Suppressor macrophage (primary cell): ENCODE measurements at places on chromosomes 16 and 17.

- DNase-seq = no peak
Observed at GRCh38 chr17:18089613-18090012, 1.9 kb downstream of the DRG2 start.

GRCh38 chr17:70338946-70339354 is 169.6 kb downstream of the KCNJ2 start:
- no peak for DNase-seq

GRCh38 chr17:61584866-61585265 is 6.2 kb downstream of the NACA2 start:
- no peak for DNase-seq

DNA sequence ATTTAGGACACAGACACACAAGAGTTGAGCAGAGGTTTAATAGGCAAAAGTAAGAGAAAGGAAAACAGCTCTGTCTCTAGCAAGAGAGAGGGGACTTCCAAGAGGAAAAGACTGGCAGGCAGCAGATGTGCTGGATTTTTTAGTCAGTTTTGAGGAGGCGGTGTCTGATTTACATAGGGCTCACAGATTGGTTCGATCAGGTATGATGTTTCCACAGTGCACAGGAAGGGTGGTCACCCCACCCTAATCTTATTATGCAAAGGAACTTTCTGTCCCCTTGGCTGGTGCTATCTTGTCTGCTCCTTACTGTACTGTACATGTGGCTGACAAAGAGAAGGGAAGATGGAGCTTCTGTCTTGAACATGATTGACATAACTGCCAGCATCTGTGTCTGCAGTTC is 25.3 kb downstream of the BFAR start:
- no peak for DNase-seq

DNA sequence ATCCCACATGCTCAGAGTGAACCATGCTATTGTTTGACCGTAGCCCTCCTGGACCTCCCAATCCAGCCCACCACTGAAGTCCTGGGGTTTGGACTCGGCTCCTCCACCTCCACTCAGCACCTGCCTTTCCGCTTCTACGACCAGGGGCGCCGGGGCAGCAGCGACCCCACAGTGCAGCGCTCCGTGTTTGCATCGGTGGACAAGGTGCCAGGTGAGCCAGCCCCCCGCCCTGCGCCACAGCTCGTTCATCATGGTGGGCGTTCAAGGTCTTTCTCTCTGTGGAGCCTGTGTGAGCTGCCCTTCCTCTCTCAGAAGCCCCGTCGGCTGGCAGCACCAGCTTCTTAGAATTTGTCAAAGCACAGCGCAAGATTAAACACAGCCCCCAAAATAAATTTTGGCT is 130.1 kb downstream of the SOCS1 start:
- no peak for DNase-seq

GRCh38 chr17:31587462-31587861 is 196.0 kb downstream of the RAB11FIP4 start:
- DNase-seq = no peak

- DNase-seq = peak; percentile 71
Observed at GRCh38 chr16:28218109-28218508, 6.3 kb upstream of the XPO6 start.

- DNase-seq = no peak
Observed at GRCh38 chr16:1043881-1044451, 28.6 kb upstream of the SSTR5 start.

GRCh38 chr16:30406795-30407101 is 658 bp upstream of the ZNF771 start:
- DNase-seq = no peak

- DNase-seq = no peak
Observed at GRCh38 chr16:86513471-86514277, 3.3 kb downstream of the FOXF1 start.

DNA sequence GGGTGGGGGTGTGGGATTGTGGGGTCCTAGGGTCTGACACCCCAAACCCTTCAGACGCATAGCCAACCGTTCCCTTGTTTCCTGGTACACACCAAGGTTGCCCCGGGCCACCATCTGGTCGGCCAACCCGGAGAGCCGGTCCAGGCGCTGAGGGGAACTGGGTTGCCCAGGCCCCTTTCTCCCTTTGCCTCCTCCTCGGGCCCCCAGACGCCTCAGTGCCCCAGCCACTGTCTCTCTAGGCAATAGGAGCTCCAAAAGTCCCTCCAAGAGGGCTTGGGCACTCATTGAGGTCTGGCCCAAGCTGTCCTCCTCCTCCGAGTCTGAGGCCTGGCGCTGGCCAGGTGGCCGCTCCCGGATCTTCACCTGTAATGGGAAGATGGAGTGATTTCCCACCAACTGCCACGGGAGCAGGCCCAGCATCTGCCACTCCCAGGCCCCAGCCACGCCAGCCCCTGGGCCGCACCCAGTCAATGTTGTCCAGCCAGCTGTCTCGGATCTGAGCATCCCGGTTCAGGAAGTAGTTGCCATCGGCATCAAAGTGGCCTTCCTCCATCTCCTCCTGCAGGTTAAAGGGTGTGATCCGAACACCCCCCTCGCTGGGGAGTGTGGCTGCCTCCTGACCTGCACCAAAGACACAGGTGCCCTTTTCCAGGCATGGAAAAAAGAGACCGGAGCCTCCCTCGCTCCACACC is 1.5 kb downstream of the CD2BP2 start:
- no peak for DNase-seq

- DNase-seq = no peak
Observed at GRCh38 chr16:86910161-86910769, 331.9 kb downstream of the FOXL1 start.

GRCh38 chr17:82592767-82593589 is 55.3 kb downstream of the WDR45B start:
- DNase-seq = peak; percentile 60

DNA sequence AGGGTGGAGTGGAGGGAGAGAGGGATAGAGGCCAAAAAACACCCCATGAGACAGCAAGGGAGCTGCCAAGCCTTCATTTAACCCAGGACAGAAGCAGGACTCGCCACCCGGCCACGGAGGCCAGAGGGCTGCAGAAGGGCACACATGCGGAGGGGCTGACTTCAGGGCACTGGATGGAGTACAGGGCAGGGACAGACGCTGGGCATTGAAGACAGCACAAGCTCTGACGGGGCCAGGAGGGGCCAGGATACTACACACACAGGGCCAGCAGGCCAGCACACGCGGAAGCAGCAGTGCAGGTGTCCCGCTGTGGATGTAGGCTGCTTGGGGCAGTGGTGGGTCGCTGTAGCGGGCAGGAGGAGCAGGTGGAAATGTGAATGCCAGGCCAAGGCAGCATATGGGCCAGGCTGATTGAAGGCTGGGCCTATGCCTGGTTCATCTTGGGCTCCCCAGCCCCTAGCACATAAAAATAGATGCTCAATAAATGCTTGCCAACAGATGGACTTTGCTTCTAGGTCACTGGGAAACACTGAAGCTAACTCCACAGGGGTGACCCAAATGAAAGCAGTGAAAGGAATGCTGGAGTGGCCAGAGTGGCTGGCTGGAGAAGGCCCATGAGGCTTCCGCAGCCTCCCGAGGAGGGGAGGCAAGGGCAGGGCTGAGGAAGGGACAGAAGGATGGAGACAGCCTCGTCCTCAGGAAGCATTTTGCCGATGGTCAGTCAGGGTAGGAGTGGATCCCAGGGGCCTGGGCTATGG is 61.6 kb downstream of the GNA13 start:
- DNase-seq = no peak

DNA sequence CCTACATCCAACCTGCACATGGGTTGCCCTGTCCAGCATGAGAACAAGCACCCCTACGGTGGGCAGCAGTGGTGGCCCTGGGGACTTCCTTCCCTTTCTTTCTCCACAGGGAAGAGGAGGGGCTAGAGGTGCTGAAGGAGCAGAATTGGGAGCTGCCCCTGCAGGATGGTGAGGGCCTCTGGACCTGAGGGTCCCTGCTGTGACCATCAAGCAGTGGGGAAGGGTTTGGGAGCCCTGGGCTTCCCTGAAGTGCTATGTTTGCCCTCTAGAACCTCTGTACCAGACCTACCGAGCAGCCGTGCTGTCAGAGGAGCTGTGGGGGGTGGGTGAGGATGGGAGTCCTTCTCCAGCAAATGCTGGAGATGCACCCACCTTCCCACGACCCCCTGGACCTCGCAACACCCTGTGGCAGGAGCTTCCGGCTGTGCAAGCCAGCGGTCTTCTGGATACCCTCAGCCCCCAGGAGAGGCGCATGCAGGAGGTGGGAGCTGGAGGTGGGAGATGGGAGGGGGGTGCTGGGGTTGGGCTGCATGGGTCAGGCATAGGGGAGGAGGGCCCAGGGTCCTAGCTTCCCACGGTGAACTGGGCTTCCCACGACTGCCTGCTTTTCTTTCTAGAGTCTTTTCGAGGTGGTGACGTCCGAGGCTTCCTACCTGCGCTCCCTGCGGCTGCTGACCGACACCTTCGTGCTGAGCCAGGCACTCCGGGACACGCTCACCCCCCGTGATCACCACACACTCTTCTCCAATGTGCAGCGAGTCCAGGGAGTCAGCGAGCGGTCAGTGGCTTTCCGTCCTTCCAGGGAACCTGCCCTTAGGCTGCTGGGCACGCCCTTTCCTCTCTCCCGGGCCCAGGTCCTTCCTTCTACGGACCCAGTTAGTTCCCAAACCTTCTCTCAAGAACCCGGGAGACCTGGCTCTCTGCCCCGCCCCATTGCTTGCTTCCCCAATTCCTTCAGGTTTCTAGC is 5.0 kb downstream of the ARHGEF15 start:
- DNase-seq = no peak

- DNase-seq = no peak
Observed at GRCh38 chr16:46883353-46883689, 841 bp upstream of the GPT2 start.

- peak; percentile 32 for DNase-seq
Observed at GRCh38 chr16:1333854-1334700, 632 bp downstream of the BAIAP3 start.

DNA sequence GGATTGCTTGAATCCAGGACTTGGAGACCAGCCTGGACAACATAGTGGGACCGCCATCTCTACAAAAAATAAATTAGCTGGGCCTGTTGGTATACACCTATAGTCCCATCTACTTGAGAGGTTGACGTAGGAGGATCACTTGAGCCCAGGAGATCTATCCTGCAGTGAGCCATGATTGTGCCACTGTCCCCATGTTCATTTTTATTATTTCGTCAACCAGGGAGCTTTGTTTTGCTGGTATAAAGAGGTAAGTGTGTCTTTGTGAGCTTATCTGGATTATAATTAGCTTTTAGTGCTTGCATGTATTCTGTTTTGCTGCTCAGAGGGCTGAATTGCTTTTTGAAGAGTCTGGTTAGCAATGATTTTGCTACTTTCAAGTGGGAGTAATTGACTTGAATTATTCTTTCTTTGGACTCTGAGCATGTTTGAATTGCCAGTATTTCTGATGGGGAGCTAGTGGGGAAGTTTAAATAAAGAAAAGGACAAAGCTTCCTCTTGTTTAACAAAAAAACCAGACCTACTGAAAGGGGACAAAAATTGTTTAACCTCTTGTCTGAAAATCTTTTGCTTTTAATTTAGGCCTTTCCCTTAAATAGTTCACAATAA is 31.6 kb upstream of the BCAS3 start:
- DNase-seq = no peak
